ENCODE measurements at places on chromosomes 16 and 17.

- no peak for DNase-seq
Observed at GRCh38 chr16:79993629-79994209, 393.2 kb upstream of the MAF start.

DNA sequence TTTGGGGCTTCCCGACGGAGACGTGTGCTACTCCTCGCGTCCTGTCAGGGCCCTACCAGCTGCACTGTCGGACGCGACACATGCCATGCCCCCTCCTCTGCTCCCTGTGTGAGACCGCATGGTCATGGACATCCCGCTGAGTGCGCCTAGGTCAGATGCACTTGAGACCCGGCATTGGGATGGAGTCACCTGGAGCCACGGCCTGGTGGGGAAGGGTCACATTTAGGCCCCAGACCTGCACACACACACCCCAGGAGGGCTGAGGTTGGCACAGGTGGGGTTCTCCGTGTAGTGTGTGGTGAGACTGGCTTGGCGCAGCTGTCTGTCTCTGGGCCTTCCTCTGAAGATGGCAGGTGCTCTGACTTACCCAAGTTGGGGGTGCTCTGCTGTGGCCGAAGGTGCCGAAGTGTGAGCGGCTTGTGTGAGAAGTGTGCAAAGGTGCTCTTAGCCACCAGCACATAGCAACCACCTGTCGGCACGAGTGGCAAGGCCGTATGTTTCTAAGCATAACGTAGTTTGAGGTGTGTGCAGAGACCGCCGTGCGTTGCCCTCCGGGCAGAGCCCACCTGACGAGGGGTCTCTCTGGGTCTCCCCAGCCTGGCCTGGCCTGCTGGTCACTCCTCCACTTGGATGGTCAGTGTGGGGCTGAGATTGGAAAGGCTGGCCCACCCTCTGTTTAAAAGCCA is 108.6 kb downstream of the BANP start:
- peak; percentile 16 for DNase-seq

GRCh38 chr17:144936-145670 is 7.7 kb downstream of the SCGB1C2 start:
- peak; percentile 15 for DNase-seq

DNA sequence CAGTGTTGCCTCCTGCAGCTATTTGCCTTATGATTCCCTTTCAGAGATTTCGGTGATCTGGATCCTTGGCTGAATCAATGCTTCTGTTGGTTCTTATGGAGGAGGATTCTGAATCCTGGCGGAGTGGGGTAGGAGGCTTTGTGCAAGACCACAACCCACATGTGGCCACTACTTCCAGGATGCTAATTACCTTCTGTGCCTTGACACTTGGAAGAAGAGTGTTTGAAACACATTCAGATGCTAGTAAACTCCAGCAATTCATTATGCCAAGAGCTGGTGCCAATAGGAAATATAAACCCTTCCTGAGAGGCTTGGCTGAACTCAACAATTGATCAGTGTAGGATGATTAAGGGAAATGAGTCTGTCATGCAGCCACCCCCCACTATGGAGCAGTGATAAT is 12.1 kb upstream of the NLRP1 start:
- no peak for DNase-seq

GRCh38 chr17:68011199-68011665 is 15.0 kb upstream of the C17orf58 start:
- no peak for DNase-seq

DNA sequence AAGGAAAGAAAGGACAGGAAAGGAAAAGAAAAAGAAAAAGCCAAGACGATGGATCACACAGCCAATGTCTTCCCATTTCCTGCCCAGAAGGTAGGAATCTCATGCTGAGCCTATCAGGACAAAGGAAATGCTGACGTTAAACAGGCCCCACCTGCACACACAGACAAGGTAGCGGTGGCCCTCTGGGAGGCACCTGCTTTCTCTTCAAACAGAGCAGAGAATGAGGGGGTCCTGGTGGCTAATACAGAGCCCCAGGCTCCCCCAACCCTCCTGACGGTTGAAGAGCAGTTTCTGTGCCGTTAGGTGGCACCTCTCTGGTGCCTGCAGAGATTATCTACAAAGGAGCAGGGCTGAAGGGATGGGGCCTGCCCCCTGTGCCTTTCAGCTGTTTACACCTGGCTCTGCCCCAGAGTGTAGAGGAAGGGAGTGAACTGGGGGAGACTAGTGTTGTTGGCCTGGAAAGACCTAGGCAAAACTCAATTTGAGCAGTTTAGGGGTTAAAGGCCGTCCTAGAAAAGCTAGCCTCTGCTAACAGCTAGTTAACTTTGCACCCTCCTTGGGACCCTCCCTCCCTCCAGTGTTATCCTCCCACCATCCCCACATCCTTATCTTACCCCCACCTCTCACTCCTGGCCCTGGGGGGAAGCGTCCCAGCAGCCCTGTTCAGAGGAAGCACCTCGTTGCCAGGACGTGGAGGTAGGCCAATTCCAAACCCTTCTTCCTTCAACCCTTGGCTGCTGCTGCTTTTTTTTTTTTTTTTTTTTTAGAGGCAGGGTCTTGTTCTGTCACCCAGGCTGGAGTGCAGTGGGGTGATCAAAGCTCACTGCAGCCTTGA is 56.3 kb downstream of the ARHGAP27 start:
- no peak for DNase-seq

GRCh38 chr16:54422569-54422978 is 136.0 kb upstream of the IRX3 start:
- no peak for DNase-seq

GRCh38 chr16:9099131-9099625 is 7.7 kb downstream of the HAPSTR1 start:
- no peak for DNase-seq

- DNase-seq = no peak
Observed at GRCh38 chr16:4239020-4239419, 2.9 kb downstream of the SRL start.

GRCh38 chr17:74380959-74381808 is 13.9 kb downstream of the GPR142 start:
- no peak for DNase-seq

GRCh38 chr17:74760404-74761105 is 12.1 kb downstream of the NHERF1 start:
- DNase-seq = peak; percentile 27

DNA sequence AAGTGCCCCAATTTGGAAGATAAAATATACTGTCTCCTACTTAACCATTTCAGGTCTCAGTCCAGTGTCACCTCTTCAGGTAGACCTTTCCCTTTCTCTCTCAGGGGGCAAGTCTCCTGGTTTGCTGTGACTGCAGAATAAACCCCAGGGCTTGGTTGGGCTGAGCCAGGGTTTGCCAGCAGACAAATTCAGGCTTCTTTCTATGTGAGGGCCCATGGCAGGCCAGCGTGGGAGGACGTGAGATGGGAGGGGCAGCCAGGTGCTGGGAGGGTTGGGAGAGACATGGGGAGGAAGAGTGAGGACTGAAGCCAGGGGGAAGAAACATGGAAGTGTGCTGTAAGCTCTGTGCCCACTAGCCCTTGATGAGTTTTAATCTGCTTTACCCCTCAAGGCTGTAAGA is 163.2 kb downstream of the SPECC1 start:
- no peak for DNase-seq

- no peak for DNase-seq
Observed at GRCh38 chr16:88697831-88698615, 8.2 kb downstream of the RNF166 start.

- DNase-seq = peak; percentile 83
Observed at GRCh38 chr16:66247516-66248481, 118.7 kb upstream of the CDH5 start.

- no peak for DNase-seq
Observed at GRCh38 chr17:47686664-47687327, 7.2 kb upstream of the TBKBP1 start.

GRCh38 chr16:10590342-10590741 is 9.9 kb upstream of the EMP2 start:
- no peak for DNase-seq

DNA sequence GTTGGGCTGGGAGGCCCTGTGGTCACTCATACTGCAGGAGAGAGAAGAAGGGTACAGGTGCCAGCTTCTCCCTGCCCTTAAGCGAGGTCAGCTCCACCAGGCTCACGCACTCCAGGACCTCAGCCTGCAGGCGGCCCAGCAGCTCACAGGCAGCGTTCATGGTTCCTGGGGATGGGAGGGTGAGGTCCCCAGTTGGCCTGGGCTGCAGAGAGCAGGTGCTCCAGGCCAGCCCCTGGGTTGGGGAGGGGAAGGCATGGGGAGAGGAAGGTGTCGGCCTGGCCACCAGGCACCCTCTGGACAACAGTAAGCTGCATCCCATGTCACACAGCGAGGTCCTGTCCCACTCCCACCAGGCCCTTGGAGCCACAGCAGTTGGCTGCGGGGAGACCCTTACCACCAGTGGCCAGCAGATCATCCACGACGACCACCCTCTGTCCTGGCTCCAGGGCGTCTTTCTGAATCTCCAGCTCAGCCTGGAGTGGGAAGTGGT is 2.0 kb downstream of the APRT start:
- DNase-seq = no peak

DNA sequence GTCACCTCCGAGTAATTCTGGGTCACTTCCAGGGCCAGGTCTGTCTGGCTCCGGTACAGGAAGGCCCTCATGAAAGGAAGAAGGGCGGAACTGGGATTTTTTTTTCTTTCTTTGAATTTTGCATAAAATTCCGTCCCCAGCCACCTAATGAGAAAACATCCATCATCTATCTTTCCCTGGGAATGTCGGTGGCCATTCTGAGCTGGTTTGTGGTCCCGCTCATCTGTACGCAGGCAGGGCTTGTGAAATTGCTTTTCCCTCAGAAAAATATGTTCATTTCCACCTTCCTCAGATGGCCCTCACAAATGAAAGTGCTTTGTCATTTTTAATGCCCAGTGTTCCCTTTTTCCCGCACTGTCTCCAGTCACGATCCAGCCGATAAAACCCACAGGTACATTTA is 353.0 kb upstream of the ZFHX3 start:
- no peak for DNase-seq

GRCh38 chr16:87621976-87622713 is 19.8 kb downstream of the JPH3 start:
- no peak for DNase-seq

- DNase-seq = no peak
Observed at GRCh38 chr17:75010683-75011400, 1.6 kb upstream of the MRPL58 start.

GRCh38 chr17:63932721-63933120 is 590 bp upstream of the CD79B start:
- DNase-seq = no peak

DNA sequence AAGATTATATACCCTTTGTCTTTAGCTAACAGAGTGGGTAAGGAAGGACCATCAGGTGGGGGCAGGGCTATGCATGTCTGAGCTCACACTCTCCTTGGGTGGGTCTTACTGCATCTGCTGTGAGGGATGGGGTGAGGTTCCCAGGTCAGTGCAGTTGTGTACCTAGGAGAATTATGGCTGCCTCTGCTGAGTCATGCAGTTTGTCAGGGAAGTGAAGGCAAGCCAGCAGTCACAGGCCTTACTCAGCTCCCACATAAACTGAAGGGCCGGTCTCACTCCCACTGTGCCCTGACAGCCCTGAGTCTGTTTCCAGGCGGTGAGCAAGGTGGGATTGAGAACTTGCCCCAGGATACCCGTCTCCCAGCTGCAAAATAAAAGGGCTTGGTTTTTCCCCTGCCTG is 328.6 kb downstream of the MAP2K6 start:
- DNase-seq = no peak

- no peak for DNase-seq
Observed at GRCh38 chr17:10769840-10770239, 34.1 kb downstream of the TMEM238L start.

DNA sequence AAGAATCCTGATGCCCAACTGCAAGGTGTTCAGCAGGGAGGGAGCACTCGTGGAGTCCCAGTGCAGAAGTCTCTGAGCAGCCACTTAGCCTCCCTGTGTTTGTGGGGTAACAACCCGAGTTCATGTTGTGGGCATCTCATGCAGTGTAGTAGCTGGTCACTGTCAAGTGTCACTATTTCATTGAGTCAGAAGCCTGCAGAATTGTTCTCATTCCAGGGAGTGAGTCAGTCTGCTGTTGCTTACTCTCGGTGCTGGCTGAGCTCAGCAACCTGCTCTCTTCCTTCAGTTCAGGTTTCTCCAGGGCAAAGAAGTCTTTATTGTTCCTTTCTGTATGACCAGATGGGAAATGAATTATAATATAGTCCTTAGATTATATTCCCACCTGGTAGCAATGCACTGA is 24.1 kb downstream of the HMOX2 start:
- DNase-seq = no peak

DNA sequence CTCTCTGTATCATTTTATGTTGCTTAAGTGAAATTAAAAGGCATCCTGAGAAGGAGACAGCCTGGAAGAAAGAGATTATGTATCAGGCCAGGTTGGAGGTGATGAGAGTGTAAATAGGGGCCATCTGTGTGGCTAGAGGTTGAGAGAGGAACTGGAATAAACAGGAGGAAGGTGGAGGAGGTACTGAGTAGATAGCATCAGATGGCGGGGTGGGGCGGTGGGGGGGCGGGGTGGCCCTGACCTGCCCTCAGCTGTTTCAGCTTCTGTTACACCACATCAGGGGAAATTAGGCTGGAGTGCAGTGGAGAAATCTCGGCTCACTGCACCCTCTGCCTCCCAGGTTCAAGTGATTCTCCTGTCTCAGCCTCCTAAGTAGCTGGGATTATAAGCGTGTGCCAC is 6.9 kb upstream of the KCNG4 start:
- no peak for DNase-seq

DNA sequence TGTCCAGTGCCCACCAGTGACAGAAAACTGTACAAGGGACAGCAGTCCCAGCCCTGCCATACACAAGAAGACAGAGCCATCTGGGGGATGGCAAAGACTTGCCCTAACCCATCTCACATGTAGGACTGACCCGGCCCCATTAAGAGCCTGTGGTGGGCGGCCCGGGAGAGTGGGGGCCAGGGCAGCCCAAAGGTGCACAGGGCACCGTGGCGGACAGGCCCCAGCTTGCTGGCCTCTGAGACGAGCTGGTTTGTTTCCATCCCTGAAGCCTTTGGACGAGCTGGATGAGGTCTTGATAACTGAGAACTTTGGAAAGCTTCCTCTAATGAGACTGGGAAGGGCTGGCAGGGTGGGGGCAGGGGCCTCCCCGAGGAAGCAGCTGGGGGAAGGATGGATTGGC is 11.0 kb upstream of the RCVRN start:
- DNase-seq = no peak

- no peak for DNase-seq
Observed at GRCh38 chr16:83356266-83356665, 451.5 kb upstream of the HSBP1 start.

DNA sequence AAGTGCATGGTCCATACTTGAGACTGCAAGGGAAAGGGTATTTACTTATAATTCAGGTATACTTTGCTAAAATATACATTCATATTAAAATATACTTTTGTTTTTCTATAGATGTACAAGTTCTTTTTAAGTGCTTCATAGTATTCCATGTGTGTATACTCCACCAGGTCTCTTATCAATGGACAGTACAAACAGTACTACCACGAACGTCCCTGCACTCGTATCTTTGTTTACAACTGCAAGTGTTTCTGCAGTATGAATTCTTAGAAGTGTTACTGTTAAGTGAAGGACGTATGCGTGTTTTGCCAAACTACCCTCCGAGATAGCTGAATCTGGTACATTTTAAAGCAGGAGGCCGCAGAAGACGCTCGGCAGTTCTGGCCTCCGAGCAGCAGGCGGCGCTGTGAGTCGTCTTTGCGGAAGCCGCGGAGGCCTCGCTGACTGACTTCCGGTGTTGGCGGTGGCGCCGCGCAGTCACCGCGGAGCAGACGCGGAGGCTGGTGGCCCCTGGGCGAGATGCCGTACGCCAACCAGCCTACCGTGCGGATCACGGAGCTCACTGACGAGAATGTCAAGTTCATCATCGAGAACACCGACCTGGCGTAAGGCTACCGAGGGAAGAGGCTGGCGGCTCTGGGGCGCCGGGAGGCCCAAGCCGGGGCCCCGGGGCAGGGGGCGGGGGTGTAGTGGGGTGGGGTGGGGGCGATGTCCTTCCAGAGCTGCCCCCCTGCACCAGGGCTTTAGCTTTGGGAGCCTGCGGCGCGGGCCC is at the start of gene POLR2C:
POLR2C (plus strand) TSS at position 471 of the 769 bp plus-strand sequence; CDS start at position 517, 46 bp downstream.
- DNase-seq = peak; percentile 92
